ENCODE measurements at places on chromosomes 7 and 10.

GRCh38 chr10:100327718-100328009 lies 2.4 kb downstream of the PKD2L1 start:
- no peak for DNase-seq

DNA sequence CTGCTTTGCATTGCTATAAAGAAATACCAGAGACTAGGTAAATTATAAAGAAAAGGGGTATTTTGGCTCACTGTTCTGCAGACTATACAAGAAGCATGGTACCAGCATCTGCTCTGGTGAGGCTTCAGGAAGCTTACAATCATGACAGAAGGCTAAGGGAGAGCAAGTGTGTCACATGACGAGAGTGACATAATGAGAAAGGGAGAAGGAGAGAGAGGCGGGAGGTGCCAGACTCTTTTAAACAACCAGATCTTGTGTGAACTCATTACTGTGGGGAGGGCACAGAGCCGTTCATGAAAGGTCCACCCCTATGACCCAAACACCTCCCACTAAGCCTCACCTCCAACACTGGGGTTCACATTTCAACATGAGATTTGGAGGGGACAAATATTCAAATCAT lies 59.0 kb upstream of the WNT16 start:
- DNase-seq: no peak

DNA sequence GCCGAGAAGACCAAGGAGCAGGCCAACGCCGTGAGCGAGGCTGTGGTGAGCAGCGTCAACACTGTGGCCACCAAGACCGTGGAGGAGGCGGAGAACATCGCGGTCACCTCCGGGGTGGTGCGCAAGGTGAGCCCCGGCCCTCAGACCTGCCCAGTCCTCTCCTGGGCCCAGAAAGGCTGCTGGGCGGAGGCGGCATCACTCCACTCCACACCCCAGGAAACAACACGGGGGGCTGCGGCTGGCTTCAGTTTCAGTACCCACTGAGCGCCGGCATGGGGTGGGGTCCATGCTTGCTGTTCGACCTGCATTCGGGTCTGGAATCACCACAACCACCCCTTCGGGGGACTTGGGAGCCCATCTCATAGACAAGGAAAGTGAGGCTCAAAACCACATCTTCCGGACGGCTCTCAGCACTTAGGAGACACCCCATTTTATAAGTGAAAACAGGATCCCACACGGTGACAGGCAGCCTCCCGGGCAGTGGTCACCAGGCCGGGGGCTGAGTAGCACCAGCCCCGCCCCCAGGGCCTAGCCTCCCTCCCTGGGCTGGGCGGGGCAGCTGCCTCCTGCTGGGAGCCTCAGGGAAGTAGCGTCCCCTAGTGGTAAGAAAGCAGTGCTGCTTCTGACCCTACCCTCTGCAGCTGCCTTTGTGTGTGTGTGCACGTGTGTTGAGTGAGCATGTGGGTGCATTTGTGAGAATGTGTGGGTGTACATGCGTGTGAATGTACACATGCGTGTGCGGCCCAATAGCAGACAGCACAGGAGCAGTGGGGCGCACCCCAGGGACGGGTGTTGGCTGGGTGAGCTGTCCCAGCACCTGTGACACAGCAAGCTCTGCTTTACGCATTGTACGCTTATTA lies 1.8 kb downstream of the SNCG start:
- no peak for DNase-seq

GRCh38 chr7:17472939-17473338 lies 174.5 kb downstream of the AHR start:
- DNase-seq: no peak

- no peak for DNase-seq
Observed at GRCh38 chr10:66176772-66177171, 749.1 kb upstream of the LRRTM3 start.

GRCh38 chr7:155586843-155587440 lies 40.6 kb upstream of the CNPY1 start:
- no peak for DNase-seq

GRCh38 chr10:111551001-111551400 lies 474.2 kb downstream of the ADRA2A start:
- no peak for DNase-seq

- DNase-seq: no peak
Observed at GRCh38 chr7:28452681-28453080, 40.4 kb downstream of the CREB5 start.

DNA sequence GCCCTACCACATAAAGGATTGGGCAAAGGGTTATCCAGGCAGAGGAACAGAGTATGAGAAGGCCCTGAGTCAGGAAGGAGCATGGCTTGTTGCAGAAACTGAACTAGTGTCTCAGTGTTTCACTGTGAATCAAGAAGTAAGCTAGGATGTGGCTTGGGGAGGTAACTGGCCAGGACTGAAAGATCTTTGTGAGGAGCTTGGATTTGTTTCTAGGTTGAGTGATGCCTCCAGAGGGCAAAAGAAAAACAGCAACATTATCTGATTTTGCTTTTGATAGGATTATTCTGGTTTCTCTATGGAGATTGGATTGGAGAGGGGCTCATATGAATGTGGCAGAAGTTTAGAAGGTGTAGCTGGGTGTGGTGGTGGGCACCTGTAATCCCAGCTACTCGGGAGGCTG lies 137.9 kb upstream of the HDAC9 start:
- no peak for DNase-seq

DNA sequence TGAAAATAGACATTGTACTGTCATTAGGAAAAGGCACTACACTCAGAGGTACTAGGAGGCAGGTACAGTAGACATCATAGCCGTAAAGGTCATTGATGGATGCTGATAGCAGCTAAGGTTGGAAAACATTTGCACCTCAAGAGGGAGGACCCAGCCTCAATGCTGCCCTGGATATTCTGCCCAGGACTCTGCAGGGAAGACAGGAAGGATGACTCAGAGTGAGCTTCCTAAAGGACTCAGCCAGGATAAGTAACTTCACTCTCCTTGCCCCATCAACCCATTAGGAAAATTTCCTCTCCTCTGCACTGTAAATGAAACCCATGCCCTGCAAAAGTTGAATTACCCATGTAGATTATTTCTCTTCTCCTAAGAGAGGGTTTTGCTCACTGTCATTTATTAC lies 617.9 kb upstream of the MKI67 start:
- no peak for DNase-seq

DNA sequence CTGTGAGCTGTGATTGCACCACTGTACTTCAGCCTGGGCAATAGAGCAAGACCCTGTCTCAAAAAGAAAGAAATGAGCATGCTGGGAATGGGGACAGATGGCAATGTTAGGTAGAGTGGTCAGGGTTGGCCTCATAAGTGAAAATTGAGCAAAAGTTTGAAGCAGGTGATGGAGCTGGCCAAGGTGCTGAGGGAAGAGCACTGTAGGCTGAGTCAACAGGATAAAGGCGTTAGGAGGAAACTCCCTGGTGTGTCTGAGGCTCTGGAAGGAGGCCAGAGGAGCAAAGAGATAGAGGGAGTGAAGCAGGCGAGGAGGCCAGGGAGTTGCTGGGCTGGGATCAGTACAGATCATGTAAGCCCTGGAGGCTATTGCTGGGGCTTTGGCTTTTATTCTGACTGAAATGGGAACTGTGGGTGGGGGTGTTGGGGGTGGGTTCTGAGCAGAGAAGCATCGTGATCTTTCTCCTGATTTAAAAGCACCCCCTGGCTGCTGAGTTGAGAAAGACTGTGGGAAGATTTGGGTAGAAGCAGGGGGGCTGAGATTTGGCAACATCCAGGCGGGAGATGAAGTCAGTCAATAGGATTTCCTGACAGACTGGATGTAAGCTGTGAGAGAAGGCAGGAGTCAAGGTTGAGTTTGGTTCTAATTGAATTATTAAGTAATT lies 52.5 kb upstream of the VKORC1L1 start:
- DNase-seq: no peak

DNA sequence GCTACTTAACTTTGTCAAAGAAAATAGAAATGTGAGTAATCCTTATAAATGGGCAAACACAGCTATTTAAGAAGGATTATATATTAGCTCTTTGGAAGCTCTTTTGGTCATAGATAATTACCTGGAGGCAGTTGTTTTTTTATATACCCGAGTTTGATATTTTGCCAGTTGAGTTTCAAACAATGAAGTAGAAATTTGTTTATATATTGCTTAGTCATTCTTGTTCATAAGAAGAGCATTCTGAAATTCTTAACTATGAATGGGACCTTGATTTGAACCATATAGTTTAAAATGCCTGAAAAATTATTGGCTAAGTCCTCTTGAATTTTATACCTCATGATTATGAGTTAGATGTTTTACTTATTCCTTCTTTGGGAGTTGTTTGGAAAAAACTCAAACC lies 36.4 kb downstream of the MINPP1 start:
- DNase-seq: no peak

DNA sequence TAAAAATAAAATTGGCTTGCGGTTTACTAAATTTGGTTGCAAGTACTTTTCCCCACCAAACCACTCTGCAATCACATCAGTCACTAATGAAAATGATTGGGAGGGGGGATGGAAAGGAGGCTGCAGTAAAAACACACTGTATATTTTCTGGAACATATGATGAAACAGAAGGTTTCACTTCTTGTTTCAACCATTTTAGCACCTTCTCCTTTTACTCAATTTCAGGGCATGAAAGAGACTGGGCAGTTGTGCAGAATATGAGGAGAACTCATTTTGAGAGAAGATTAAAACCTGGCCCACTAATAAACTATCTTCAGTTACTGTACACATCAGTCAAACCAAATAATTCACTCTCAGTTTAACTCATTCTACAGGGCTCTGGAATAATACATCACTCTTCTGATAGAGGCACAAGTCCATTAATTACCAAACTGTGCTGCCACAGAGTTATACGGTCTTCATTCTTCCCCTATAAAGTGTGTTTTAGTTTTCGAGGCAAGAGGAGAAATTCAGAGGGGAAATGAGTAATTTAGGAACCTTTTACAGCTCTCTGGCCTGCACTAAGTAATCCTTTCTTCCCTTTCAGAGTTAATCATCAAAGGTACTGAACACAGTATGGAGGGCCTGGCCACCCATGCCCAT lies 25.5 kb downstream of the JAZF1 start:
- no peak for DNase-seq

DNA sequence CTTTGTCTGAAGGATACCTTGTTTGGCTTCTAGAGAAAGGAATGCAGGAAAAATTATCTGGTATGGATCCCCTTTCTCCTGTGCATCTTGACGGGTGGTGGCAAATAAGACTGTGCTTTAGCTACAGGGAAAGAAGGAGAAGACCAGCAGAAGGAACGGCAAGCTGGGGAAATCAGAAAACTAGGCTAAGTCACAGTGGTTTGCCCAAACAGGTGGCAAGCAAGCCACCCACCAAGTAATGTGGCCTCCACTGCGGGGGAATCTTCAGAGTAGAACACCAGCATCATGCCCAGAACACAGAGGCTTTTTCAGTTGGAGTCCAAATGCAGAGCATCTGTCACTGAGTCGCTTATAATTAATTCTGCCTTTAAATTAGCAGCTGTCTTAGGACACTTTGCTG lies 282.8 kb downstream of the PHF14 start:
- DNase-seq: no peak

DNA sequence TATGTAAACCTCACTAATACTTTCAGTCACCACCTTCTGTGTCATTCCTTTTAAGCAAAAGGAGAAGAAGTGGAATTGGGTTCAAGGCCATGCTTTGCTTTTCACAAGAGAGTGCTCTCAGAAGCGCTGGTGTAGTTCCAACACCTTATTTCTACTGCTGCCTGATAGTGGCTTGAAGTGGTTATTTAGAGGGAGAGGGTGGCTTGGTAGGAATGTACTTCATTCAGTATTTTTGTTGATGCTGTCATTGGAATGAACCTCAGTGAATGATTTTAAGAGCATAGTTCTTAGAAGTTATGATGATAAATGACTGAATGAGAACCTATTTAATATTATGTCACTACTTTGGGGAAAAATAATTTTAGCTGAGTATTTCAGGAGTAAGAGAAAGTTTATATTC lies 396.7 kb downstream of the EXOC4 start:
- DNase-seq: no peak

GRCh38 chr7:110590415-110590814 lies 500.5 kb upstream of the LRRN3 start:
- DNase-seq: no peak

DNA sequence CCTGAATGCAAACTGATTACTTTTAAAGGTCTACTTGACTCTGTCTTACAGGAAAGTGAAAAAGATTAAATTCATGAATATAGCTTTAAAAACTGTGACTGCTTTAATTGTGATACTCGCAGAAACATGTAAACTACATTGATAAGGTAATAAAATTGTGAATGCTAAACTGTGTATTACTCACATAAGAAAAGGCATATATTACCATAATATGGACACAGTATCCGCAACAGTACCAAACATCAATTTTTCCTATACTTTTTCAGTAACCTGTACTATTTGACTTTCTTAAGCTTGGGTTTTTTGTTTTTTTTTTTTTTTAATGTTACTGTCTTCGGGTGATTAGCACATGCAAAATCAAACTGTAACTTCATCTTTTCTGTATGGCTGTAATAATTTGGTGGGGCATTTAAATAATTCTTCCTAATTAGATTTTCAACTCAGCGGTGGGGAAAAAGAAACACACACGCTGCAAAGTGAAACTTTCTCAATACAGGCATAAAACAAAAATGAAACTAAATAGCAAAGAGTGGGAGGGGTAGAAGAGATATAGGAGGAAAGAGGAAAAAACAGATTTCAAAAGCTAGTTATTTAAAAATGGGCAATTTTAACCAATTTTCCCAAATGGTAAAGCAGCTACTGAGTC lies 23.2 kb downstream of the NT5C3A start:
- DNase-seq: no peak

DNA sequence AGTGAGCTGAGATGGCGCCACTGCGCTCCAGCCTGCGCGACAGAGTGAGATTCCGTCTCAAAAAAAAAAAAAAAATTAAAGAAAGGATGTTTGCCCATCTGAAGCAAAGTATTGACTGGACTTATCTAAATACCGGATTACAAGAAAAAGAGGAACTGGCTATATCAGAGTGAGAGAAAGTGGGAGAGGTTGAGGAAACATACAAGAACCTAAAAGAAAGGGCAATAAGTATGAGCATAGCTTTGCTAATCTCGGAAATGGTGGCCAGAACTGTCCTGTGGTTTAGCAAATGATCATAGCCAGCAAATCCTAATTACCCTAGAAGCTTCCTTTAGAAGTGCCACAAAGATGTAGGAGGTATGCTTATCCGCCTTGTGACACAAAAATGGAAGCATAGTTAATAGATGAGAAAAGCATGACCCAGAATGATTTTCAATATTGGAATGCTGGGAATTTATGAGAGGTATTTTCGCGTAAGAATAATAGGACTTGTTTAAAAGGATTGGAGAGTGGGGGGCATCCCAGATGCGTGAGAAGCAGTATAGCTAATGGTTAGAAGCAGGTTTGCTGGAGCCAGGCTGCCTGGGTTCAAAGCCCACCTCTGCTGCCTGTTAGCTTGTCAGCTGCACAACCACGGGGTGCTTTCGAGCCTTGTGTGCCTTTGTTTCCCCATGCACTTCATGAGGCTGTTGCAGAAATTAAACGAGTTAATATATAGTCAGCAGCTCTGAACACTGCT lies 1.2 kb upstream of the GTPBP4 start:
- no peak for DNase-seq

- no peak for DNase-seq
Observed at GRCh38 chr10:132920101-132920925, 22.1 kb downstream of the CFAP46 start.

DNA sequence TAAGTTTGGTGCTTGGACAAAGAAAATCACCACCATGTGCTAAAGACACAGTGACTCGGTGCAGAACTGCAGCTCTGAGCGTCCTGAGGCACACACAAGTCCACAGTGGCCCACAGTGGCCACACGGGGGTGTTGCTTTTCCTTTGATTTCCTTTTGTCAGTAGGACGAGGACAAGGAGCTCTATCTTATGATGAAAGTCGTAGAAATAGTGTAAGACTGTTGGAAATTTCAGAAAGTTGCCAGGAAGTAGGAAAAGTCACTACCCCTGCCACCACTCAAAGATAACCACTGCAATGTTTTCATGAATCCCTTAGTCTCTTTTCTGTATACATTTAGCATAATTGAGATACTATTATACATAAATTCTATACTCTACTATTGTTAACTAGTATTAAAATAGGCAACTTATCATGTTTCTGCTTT lies 146.0 kb downstream of the TNS3 start:
- no peak for DNase-seq
